ENCODE measurements at places on chromosomes 6 and 20.
A peak's percentile ranks its signal among the peaks of the same experiment; 100 is the strongest.

DNA sequence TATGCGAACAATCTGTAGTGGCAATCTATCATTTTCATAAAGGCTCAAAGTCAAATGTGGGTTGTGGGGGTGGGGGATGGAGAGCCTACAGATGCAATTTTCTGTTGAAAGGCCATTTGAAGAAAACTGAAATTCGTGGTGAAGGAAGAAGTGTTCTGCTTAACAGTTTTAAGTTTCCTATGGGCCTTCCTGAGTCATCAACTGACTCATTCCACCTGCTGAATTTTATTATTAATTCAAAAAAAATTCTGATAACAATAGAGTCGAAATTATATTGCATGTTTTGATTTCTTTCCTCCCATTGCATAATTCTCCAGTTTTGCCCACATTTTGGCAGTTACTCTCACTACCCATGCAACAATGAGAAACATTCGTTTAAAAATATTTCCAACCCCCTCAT lies 622.3 kb upstream of the ARID1B start:
- peak; percentile 12 for DNase-seq

DNA sequence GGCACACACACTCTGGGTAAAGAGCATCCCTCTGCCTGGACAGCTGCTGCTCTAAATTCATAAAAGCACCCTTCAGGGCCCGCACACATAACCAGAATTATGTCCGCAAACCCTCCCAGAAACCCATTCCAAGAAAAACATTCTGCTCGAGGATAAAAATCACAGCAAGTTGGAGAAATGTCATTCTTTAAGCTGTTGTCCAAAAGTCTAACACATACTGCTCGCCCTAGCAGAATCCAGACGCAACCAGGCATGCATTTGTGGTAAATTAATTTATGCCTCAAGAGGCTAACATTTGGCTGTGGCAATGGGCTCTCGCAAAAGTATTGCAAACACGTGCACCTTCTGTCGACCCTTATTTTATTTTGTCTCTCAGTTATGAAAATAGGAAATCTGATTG lies 116.1 kb upstream of the INSM1 start:
- no peak for DNase-seq

DNA sequence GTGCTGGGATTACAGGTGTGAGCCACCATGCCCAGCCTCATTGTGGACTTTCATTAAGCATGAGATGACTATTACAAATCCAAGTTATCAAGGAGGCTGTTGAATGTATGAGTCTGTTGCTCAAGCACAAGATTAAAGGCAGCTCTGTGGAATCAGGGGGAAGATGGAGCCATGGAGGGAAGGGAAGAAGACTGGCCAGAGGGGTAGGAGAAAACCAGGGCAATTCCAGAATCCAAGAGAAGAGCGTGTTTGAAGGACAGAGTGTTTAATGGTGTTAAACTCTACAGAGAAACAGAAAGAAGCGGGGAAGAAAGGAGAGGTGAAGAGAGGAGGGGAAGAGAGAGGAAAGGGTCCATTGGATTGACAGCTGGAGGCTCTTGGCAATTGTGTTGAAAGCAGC lies 49.8 kb upstream of the TTPAL start:
- DNase-seq = no peak

DNA sequence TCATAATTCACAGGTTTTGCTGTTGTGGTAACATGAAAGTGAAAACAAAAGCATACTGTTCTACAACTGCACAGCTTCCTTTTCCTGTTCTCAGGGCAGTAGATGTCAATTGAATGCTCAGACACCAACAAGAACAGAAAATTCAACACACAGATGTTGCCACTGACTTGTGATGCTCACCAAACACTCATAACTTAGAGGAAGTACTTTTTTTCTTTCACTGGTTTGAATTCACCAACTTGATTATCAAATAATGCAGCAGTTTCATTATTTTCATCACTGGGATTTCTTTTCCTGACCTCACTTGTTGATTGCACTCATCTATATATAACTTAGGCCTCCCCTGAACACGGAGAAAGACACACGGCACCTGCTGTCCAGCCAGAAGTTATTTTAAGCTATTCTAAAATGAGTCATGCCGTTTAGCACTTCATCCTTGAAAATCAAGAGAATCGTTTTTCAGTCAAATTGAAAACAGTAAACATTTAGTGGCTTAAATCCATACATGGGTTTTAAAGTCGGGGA lies 949 bp downstream of the TXLNB start:
- peak; percentile 27 for DNase-seq

- no peak for DNase-seq
Measured at GRCh38 chr6:143863771-143864170, 503 bp upstream of the ZC2HC1B start.

DNA sequence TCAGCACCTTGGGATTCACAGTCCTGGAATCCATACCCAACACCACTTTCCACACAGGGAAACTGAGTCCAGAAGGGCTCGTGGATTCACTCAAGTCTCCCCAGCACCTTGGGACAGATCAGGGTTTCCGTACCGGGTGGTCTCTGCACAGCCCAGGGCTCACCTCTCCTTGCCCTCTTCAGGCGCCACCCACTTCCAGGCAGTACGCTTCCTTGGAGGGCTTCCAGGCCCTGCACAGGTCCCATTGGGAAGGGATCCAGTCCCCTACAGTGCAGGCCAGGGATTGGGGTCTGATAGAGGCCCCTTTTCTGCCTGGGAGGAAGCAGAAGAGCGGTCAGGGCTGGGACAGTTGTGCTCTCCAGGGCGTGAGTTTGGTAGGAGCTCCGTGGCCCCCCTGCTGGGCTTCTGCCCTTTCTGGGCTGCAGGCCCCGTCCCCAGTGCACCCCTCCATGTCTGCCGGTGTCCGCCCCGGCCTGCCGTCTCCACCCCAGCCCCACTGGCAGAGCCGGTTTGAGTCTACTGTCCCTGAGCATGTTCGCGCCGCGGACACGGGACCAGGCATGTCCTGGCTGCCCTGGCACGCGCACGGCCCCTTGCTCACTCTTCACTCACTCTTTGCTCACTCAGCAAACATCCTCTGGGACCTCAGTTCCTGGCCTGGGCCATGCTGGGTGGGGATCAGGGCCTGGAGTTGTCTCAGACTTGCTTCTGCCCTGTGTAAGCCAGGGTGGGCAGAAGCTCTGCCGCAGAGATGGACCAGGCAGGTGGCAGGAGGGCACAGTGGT lies 12.6 kb downstream of the SRC start:
- DNase-seq = no peak

GRCh38 chr20:47063407-47063806 lies 168.8 kb downstream of the EYA2 start:
- no peak for DNase-seq

- DNase-seq = no peak
Measured at GRCh38 chr6:138653435-138653834, 120.1 kb upstream of the CCDC28A start.

DNA sequence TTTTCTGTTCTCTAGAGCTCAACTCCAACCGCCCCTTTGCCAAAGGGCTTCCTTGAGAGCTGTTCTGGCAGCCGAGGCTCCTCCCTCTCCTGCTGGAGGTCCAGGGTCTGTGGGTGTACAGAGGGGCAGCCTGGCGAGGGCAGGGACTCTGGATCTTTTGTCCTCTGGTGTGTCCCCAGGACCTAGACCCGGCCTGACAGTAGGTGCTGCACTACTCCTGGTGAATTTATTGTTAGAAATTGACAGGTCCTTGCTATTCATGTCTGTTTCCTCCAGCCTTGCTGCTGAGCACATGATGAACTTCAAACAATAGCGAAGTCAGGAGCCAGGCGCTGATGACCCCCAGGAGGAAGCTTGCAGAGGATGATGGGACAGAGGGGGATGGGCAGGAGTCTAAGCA lies 234.7 kb upstream of the SULF2 start:
- DNase-seq = no peak

DNA sequence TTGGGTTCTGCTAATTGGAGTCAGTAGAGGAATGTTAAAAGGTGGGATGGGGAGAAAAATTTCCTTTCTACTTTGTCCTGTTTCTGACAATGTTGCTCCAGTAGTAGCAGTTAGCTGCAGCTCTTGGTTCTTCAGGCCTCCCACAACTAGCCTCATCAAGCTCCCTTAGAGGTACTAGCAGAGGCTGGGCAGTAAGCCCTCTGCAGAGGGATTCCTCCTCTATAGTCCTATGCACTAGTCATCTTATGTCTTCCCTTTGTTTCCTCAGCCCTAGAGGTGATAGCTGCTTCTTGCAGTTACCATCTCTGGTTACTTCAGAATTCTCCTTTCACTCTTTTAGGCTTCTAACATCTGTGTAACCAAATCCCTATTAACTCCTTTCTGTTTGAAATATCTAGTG lies 99.8 kb downstream of the FILIP1 start:
- no peak for DNase-seq

DNA sequence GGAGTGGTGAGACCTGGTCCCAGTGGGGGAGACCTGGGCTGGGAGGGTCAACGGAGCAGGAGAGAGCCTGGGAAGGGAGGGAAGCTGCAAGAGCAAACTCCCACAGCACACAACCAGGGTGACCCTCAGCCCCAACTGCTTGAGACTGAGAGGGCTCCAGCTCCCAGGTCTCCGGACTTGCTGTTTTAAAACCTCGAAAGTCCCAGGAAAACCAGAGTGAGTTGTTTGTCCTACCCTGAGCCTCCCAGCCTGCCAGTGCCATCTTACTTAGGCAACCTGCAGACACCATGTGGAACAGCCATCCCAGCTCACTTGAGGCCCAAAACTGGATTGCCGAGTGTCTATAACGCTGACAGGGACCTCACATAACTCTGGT lies 4.8 kb upstream of the NTSR1 start:
- no peak for DNase-seq

DNA sequence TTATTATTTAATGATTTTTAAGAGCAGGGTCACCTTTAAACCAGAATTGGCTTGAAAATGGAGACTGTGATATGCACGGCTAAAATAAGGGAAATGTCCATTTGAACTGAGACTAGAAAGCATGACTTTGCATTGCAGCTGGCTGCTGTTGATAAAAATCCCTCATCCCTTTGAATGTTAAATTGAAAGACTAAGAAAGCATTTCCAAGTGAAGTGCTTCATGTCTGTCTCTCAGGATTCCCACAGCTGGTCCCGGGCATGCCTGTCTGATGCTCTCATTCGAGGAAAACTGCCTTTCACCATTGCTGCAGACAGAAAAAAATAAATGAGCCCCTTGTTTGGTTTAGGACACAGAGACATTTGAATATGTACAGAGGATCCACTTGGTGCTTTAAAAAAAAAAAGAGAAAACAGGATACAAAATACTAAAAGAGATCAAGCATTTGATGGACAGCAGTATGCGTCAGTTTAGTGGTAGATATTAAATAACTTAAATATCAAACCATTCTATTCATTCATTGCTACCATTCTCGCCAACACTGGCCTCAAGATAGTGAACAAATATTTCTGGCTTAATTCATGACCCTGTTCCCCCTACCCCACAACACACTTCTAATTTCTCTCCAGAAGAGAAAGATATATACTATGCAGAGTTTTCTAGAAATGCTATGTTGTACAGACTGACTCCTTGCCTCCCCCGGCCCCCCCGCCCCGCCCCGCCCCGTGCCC lies 55.0 kb downstream of the TBC1D7 start:
- DNase-seq = no peak

GRCh38 chr20:1842281-1842680 lies 52.9 kb upstream of the SIRPA start:
- no peak for DNase-seq

DNA sequence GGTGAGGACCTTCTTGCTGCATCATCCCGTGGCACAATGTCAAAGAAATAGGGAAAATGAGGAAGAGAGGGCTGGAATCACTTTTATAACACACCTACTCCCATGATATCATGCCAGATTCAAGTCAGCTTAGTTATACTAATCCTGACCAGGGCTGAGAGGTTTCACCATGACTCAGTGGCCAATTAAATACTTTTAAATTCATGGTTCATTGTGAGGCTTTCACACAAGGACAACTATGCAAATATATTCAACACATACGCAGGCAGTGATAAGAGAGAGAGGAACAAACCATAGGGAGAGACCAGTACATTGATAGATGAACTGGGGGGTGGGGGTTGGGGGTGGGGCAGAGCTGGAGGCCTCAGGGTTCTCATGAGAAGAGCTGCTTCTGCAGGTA lies 313.1 kb downstream of the LRFN2 start:
- DNase-seq = no peak

DNA sequence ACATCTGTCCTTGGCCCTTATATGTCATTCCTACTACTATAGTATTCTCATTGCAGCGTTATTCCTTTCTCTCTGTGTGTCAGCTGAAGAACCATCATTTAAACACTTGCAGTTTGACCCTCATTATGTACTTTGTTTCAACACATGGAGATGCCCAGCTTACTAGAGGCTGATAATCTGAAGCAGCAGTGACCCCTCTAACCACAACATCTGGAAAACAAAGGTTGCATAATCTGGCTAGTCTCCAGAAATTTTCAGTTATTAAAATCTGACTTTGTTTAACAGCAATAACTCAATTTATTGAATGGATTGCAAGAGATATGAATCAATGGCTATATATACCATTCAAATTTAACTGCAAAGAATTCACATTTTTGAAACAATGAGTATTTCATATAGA lies 6.6 kb upstream of the PHIP start:
- DNase-seq = no peak

- DNase-seq = no peak
Measured at GRCh38 chr6:50185006-50185405, 135.3 kb upstream of the DEFB112 start.

DNA sequence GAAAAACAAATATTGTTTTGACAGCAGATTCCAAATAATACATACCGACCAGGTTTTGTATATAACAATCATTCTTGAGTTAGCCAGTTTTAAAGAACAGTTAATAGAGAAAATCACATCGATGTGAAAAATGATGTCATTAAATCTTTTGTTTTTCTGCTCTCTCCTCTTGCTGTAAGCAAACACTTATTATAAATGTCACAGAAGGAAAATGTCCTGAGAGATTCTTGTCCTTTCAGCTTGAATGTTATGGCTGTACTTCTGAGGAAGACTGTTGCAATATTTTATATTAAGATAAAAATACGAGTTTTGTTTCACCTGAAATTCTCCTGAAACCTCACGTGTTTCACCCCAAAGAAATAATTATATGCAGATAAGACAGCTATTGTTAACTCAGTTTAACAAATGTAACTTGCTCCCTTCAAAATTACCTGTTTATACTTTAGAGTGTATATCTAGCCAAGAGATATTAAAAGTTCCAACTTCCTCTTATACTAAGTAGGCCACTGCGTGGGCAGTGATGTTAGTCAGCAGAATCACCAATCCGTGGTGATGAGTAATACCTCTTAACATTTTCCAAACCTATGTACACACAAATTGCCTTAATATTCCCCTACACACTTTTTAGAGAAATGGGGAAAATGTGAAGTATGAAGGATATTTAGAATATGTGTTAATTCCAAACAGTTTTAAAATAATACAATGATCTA lies 1111.4 kb upstream of the CITED2 start:
- peak; percentile 10 for DNase-seq

GRCh38 chr20:53002786-53003185 lies 30.6 kb downstream of the TSHZ2 start:
- no peak for DNase-seq

Data from T-helper 2 cell treated with Interferon-gamma antibody and Interleukin-4, amounts not matched to agents 5 μg/mL and 100 μg/mL, for 36 hours (primary cell).